ENCODE measurements at places on chromosomes 4 and X. TPM values are rescaled to one million over a fixed set of nuclear protein-coding genes. Genes with fewer than 3 reads are reported as not detected.

The TSC22D3 gene
- 111 TPM for total RNA-seq

DNA sequence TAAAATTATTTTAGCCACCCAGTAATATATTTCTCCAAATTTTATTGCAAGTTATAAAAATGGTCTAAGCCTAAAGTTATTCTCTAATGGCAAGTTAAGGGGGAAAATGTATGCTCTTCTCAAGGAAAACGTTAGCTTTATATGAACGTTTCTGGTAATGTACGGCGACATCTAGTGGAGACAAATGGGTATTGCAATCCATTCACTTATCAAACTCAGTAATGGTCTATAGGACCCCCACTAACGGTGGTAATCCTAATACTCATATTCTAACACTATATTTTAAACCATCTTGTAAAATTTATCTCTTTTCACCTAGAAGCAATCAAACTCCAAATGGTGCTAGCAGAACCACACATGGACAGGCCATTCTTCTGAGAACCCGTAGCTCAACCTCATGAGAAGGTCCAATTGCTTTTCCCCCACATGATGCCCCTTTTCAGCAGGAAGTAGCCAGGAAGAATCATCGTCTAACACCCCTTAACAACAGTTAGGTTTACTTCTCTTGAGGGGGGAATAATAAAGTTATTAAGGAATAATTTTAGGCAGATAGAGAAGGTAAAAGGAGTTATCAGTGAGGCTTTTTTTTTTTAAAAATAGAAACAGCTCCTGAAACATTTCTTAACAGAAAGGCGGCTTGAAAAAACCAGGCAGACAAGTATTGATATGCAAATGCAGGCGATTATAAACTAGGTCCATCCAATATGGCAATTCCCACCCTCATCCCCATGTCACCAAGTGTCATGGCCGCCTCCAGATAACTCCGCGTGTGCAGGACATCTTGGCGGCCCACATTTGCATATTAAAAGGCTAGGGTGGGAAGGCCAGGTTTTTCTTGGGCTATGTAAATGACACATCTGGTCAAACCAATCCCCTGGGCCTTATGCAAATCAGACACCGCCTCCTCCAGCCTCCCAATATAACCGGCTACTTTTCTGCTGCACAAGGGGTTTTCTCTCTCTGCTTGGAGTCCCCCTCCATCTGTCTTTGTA, 35.0 kb downstream of the NUDT11 start:
- no peaks in the 10 kb centered on the region for H3K36me3 ChIP-seq
- no peaks in the 10 kb centered on the region for H3K27me3 ChIP-seq
- H3K4me3 ChIP-seq, result no peak overlapping the region
- H3K4me1 ChIP-seq, result no peaks in the 10 kb centered on the region

The CDS1 gene
- total RNA-seq, result 32.9 TPM

The TGIF2LX gene
- not detected for total RNA-seq

GRCh38 chrX:38558686-38559085, 2.7 kb upstream of the TSPAN7 start:
- no peaks in the 10 kb centered on the region for H3K36me3 ChIP-seq
- H3K27me3 ChIP-seq, result no peaks in the 10 kb centered on the region
- H3K27ac ChIP-seq, result no peak overlapping the region
- peaks cover 22% of the 10 kb centered on the region for H3K4me1 ChIP-seq
- no peak for DNase-seq
- no peak overlapping the region for H3K4me3 ChIP-seq
